Epithelial cell of esophagus (primary cell): ENCODE measurements at places on chromosomes 7 and 10.

DNA sequence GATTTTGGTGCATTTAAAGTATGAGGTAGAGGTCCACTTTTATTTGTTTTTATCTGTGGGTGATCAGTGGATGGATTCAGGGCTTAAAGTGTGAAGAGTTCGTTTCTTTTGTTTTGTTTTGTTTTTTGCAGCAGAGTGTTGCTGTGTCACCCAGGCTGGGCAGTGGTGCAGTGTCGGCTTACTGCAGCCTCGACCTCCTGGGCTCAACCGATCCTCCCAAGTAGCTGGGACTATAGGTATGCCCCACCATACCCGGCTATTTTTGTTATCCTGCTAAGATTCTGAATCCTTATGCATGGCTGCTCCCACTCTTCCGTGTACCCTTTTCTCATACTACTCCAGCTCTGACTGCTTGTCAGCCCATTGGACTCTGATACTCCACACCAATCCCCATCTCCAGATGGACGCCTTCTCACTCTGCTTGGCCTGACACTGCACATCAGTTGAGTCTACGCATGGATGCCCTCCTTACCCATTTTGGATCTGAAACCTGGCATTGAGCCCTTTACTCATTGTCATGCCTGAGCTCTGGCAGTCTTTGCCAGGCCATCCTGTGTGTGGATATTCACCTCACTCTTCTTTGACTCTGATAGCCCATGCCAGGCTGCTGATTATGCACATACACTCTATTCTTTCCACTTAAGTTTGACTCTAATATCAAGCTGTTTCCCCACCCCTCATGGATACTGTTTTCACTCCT lies 119.5 kb downstream of the CCSER2 start:
- DNase-seq = no peak

DNA sequence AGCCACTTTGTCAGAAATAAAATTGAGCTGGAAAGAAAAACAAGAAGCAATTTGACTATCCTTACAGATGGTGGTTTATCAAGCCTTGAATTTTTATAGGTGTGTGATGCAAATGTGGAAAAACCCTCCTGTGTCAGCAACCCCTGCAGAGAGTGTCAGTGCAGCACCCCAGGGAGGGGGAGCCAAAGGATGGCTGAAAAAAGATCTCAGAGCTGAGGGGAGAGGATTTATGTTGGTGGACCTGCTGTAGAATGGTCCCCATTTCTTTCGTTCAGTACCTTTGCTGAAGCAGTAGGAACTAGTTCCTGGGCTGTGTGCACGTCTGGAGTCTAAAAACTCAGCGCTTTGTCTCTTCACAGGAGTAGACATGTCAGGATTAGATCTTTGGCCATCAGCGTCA lies 239.0 kb downstream of the PHTF2 start:
- no peak for DNase-seq

DNA sequence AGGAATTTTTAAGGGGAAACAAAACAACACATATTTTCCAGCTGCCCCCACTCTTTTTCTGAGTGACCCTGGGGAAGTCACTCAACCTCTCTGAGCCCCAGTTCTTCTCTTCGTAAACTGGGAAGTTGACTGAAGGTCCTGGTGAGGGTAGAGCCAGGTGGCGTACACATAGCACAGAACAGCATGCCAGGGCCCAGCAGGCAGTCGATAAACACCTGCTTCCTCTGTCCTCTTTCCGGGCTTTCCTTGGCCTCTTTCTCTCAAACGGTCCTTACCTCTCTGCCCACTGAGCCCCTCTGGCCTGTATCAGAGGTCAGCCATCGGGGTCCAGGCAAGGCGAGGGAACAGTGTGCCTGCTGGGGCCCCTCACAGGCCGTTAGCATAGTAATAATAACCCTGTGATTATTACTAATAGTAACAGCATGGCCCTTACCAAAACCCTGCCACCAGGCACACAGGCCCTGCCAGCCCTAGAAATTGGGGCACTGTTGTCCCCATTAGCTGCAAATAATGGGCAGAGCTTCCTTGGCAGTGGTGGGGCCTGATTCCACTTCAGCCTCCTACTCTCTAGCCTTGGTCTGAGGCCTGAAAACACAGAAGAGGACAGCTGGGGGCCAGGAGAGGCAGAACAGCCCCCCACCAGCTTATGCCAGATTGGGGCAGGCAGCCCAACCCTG lies 37.3 kb upstream of the SLC29A3 start:
- DNase-seq = no peak

DNA sequence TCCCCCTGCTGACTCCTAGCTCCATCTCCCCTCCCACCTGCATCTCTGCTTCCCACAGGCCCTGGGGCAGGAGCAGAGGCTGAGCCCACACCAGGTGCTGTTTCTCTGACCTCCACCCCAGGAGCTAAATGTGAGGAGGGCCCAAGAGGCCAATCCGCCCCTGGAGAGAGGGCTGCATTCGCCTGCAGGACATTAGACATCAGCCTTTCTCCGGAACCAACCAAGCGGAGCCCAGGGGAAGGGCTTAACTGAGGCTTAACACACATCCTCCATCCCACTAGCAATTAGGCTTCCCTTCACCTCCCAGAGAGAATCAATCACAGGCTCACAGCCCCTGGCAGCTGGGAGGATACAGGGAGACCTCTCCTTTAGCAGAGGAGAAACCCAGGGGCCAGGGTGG lies 50.5 kb downstream of the SH3PXD2A start:
- DNase-seq = no peak

- DNase-seq = no peak
These were observed 82.4 kb upstream of the CHST15 start for GRCh38 chr10:124175701-124176348.

DNA sequence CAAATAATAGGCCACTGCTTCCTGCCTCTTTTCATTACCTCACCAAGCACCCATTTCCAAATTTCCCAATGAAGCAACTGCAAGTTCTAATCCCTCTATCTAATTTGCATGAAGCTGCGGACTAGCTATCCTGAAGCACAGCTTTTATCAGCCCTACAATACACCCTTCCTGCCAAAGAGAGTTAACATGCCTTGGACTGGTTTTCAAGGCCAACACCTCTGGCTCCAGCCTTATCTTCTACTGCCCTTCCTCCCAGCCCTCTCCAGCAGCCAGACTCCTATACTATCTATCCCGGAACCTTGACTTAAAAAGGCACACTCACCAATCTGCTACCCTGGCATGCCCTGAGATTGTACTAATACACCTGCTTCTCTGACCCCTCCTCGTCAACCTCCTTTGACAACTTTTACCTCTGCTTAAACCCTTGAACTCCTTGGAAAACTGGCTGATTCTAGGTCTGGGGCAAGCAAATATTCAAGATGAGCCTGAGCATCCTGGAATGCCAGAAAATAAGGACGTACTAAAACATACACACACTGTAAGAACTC lies 73.4 kb downstream of the SGMS1 start:
- no peak for DNase-seq

DNA sequence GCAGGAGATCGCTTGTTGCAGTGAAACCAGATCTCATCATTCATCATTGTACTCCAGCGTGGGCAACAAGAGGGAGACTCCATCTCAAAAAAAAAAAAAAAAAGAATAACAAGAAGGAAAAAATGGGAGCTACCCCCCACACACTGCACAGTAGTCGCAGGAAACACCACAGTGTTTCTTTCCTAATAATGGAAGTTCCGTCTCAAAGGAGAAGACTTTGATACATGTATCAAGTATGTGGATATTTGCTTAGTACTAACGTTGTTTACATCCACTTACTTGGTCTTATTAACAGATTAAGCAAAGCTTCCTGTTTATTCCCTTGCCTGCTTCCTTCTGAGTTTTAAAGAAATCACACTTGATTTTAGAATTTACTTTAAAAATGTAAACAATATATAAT lies 22.2 kb downstream of the YAE1 start:
- DNase-seq = no peak

DNA sequence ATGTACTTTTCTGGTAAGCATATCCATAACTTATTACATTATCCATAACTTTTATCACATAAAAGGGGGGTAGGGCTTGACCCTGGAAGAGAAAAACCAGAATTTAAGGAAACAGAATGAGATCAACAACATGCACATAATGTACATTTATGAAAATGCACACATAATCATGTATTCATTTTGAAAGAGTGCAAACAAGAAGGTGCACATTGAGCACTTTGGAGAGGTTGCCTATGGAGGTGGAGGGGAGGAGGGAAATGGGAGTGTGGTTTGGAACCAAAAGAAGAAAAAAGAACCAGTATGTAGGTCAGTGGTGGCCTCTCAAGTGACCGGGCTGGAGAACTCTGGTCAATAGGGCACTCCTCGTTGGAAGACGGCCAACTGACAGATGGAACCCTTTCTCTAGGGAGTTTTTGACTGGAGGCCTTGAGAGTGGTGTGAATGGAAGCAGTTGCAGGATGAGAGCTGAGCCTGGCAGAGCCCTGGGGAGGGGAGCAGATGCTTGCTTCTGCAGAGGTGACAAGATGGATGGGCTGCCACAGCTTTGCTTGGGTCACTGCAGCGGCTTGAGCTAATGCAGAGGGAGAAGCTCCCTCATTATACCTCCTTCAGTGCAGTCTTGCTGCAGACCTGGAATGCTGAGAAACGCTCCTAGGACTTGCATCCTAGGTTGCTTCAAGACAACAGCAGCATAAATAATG lies 192.7 kb downstream of the SEC23IP start:
- no peak for DNase-seq

DNA sequence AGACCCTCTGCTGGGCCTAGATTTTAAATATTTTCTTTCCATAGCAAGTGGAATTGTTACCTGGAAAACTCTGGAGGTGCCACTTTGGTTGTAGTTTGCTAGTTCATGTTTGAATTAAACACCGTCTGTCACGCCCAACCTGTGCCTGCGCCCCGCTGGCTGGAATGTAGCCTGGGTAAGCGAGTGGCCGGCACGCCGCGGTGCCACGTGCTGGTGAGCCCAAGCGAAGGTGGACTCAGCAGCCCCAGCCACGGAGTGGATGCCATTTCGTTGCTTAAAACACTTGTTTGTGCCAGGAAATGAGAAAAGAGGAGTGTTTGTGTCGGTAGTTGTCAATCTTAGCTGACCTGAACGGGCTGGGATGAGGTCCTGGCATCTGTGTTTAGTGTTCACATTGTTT lies 2.7 kb downstream of the GET4 start:
- no peak for DNase-seq

DNA sequence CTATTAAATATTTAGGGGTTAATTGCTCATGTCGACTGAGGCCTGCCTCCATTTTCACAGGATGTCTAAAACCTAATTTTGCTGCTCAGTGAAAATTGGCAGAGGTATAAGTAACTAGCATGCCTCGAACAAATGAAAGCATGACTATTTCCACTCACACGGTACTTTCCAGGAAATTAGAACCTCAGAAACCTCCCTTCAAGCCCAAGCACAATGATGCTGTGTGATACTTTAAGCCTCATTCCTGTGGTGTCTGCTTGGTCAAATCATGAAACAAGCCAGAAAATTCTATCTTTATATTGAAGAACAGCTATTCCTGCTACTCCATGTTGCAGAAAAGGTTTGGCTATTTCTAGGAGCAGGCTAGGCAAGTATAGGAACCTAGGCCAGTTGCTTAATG lies 203.0 kb downstream of the SORCS3 start:
- DNase-seq = no peak

- DNase-seq = peak; percentile 81
These were observed 108.9 kb upstream of the PLXDC2 start for GRCh38 chr10:19707376-19707775.

DNA sequence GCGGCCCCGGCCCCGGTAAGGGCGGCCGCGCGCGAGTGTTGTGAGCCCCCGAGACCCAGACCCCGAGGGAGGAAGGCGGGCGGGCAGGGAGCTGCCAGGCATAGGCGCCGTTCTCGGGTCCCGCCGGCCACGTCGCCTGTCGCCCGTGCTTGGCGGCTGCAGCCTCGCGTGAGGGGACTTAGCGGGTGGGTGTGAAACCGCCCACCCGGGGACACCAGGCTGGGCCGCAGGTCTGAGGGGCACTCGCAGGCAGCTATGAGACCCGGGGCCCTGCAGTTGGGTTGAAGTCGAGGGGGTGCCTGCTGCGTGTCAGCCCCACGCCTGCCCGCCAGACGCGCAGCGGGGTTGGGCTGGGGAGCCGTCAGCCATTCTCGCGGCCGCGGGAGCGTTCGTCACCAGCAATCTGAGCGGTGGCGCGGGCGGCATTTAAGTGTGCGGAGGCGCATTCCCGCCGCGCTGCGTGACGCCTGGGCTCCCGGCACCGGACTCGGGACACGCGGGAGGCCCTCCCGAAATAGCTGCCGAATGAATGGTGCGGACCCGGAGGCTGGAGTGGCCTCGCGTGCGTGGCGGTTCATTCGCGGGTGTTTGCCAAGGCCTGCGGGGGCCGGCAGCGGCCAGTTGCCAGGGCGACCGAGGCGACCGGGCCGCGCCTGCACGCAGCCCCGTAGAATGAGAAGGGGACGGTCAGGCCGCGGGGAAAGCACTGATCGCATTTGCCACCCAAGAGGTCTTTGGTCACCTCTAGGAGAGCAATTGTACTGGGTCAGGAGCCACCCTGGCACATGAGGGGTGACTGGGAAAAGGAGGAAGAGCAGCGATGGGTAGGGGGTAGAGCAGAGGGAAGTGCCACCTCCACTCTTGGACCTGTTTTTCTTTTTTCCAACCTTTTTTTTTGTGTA lies 750 bp downstream of the ZNF398 start:
- peak; percentile 72 for DNase-seq

- DNase-seq = no peak
These were observed 12.8 kb upstream of the MMP21 start for GRCh38 chr10:125788156-125789034.

- DNase-seq = no peak
These were observed 128.8 kb upstream of the GPR26 start for GRCh38 chr10:123537188-123537961.

DNA sequence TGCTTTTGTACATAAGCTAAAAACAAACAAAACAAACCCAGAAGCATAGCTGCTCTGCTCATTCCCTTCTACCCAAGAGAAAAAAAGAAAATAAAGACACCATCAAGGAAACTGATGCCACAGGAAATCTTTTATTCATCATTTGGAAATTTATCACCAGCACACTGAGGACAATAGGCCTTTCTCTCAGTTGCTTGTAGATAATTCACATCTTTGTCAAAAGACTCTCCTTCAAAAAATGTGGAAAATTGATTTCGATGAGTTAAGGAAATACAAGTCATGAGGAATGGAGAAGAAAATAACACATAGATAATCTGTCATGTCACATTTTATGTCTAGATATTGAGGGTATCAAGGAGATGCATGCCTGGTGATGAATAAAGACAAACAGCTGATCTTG lies 53.5 kb downstream of the ZNF37A start:
- no peak for DNase-seq

GRCh38 chr7:92292981-92293380 lies 47.2 kb downstream of the ANKIB1 start:
- DNase-seq = no peak

DNA sequence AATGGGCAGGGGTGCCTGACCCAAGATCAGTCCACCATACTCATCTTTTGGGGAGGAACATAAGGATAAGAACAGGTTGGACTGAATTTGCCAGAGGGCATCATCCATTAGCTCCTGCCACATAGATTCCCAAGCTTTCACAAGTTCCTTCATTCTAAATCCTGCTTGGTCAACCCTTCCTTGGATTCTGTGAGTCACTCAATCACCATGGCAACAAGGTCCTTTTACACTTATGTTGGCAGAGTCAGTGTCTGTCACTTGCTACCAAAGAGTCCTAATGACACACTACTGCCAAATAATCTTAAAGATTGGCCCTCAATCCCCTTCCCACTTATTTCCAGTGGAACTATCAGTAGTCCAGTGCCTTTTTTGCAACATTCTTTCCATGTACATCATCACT lies 5.0 kb upstream of the LGI1 start:
- peak; percentile 73 for DNase-seq

- DNase-seq = no peak
These were observed 20.7 kb downstream of the ZMIZ2 start for GRCh38 chr7:44769376-44769775.
